ENCODE measurements at places on chromosomes 13 and 19.
A peak's percentile ranks its signal among the peaks of the same experiment; 100 is the strongest.

- no peak for DNase-seq
These were observed 71.2 kb upstream of the GTF3A start for GRCh38 chr13:27353166-27353583.

- DNase-seq, result no peak
These were observed 69.4 kb downstream of the PSPC1 start for GRCh38 chr13:19713186-19713965.

DNA sequence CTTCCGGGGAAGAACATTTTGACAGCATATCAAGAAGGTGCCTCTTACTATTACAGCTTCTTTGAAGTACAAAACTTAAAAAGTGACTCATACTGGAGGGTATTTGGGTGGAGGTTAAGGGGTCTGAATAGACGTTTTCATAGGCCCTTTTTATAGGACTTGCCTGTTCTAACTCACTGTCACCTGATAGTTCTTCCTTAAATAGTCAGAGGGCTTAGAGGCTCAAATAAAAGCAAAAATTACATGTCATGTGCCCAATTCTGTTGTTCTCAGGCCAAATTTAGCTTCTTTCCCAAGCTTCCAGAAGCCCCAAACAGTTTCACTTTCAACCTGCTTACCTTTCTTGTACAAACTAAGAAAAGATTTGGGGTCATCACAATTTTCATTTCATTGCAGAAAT lies 16.1 kb upstream of the SLC46A3 start:
- no peak for DNase-seq

DNA sequence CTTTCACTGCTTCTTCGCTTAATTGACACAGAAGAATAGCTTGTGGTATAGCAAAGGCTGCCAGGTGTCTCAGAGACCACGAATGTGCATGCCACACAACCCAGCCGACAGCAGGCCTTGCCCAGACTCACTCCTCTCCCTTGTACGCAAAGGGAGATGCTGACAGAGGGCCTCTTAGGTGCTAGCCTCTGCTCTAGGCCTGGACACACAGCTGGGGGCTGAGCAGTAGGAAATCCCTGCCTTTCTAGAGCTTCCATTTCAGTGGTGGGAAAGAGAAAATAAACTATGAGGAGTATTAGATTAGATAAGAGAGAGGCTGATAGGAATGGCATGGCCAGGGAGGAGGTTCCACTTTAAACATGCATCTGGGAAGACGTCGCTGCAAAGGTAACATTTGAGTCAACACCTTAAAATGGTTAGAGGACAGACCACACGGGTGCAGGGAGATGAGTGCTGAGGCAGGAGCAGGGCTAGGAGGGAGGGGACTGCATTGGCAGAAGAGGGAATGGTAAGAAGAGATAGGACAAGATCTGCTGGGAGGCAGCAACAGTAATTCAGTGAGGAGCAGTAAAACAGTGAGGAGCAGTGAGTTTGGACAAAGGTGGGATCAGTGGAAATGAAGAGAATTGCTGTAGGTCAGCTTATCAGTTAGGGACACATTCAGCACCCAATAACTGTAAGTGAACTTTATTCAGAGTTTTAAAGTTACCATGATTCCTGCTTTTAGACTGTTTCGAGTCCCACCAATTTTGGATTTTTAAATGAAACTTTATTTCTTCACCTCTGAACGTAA lies 100.0 kb downstream of the RNF17 start:
- no peak for DNase-seq

DNA sequence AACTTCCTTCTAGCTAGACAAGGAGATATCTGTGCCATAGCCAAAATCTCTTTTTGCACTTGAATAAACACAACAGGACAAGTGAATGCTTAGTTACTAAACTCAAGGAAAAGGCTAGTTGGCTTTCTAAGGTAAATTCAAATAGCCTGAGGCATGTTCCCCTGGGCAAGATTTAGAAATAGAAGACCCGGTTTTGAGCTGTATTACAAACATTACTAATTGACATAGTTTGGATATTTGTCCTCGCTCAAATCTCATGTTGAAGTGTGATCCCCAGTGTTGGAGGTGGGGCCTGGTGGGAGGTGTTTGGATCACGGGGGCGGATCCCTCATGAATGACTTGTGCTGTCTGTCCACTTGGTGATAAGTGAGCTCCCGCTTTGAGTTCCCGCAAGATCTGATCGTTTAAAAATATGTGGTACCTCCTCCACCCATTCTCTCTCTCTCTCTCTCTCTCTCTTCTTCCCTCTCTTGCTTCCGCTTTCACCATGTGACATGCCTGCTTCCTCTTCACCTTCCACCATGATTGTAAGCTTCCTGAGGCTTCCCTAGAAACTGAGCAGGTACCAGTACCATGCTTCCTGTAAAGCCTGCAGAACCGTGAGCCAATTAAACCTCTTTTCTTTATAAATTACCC lies 3.9 kb upstream of the KBTBD6 start:
- no peak for DNase-seq

DNA sequence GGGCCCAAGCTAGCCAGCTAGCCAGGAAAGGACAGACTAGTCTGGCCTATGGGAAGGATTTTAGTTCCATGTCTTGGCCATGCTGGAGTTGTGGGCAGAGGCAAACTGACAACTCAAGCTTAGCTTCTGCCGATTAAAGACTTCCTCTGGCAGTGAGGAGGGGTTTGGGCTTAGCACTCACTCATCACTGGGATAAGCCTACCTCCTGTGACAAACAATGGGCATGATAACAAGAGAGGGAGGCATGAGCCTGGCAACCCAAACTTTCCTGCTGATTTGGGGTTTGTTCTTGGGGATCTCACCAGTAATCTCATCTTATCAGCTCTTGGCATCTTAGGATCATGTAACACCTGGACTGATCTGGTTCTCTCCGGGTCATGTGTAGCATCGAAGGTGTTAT lies 83.6 kb downstream of the KL start:
- DNase-seq, result no peak

DNA sequence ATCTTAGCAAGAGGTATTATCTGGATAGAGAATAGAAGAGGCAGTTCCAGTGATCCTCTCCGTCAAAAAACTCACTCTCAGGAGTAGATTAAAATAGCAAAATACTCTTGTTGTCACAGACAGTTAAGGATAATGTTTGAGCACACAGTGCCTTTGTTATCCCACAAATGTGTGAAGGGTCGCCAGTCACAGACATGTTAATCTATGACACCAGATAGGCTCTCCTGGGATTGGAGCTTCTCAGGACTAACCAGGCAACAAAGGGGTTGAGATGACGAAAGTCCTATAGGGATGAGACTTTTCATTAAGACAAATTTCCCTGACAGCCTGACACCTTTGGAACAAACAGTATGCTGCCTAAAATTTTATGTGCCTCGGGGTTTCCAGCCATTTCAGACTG lies 1947.1 kb downstream of the OLFM4 start:
- no peak for DNase-seq

DNA sequence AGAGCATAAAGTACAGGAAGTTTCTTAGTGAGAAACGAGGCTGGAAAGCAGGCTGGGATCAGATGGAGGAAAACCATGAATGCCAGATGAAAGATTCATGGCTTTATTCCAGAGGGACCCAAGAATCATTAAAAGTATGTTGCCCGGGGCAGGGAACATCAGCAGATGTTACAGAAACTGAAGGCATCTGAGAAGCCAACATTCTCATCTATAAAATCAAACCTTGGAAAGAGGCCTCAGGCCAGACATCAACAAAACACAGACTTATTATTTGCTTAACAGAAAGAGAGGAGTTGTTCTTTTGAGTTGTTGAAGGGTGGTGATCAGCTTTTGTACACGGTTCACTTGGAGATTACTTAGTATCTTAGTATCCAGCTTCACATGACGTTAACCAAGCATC lies 543.6 kb downstream of the RFC3 start:
- no peak for DNase-seq

- DNase-seq, result no peak
These were observed 81.3 kb downstream of the TEX29 start for GRCh38 chr13:111401755-111402154.

DNA sequence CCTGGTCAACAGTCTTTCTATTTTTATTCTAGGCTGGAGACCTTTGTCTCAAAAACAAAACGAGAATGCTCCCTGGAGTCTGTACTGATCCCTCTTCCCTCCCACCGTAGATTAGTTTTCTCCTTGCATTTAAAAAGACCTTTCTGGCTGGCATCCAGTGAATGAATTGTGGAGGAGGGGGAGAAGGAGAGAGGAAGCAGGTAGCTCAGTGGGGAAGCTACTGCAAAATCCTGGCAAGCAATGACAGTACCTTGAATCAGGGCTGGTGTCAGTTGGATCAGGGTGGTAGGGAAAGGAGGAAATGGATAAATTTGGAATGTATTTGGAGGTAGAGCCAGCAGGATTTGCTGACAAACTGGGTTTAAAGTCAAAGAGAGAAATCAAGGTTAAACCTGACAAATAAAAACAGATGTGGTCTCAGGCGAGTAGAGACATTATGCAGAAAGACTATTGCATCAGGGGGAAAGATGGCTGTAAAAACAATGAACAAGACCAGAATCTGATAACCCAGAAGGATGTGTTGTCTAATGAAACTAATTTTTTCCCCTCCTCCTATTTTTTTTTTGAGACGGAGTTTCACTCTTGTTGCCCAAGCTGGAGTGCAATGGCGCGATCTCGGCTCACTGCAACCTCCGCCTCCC lies 3.5 kb upstream of the CYP2S1 start:
- no peak for DNase-seq

GRCh38 chr19:38142176-38143035 lies 81.6 kb downstream of the DPF1 start:
- DNase-seq, result peak; percentile 41

DNA sequence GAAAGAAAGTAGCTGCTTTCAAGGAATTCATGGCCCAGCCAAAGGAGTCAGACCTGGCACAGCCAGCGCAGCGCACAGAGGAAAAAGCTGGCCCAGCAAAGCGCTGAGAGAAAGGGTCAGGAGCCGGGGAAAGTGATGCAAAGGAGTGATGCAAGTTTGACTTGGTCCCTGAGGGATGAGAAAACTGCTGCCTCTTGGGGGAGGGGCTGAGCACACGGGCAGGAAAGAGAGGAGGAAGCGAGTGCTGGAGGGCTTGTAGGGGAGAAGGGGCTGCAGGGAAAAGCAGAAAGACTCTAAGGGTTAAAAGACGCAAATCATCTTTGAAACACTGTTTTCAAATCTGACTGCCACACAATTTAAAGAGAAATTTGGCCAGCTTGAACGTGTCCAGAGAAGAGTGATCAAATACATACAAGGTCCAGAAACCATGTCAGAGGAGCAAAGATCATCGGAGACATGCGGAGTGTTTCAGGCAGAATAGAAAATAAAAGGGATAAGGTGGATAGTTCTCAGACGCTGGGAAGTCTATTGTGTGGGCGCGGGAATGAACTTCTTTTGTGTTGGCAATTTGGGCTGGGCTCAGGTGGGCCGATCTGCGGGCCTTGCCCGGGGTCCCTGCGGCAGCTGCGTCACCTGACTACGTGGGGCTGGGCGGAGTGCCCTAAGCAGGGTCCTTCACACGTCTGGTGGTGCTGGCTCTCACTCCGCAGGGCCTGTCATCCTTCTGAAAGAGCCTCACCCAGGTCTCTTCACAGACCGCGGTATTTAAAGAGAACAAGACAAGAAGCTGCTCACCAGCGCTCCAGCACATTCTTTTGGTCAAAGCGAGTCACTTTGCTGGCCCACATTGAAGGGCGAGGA lies 18.1 kb downstream of the N4BP2L1 start:
- no peak for DNase-seq

DNA sequence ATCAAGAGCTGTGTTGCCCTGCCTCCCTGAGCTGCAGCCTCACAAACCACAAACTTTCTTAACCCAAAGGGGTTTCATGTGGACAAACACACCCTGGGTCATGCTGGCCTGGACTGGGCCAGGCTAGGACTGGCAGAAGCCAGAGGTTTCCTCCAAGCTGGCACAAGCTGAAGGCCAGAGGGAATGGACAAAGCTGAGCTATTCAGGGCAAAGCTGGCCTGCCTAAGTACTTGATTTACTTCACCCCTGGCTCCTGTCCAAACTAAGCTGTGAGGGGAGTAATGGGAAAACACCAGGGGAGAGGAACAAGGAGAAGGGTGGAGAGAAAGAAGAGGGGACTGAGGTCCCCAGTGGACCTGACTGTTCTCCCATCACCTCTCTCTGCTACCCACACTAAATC lies 6.2 kb downstream of the CPAMD8 start:
- DNase-seq, result no peak

GRCh38 chr13:34207334-34207733 lies 389.4 kb downstream of the RFC3 start:
- no peak for DNase-seq

GRCh38 chr13:98385606-98386005 lies 191.3 kb downstream of the STK24 start:
- DNase-seq, result no peak

GRCh38 chr13:49098198-49098597 lies 121.9 kb upstream of the MLNR start:
- no peak for DNase-seq

DNA sequence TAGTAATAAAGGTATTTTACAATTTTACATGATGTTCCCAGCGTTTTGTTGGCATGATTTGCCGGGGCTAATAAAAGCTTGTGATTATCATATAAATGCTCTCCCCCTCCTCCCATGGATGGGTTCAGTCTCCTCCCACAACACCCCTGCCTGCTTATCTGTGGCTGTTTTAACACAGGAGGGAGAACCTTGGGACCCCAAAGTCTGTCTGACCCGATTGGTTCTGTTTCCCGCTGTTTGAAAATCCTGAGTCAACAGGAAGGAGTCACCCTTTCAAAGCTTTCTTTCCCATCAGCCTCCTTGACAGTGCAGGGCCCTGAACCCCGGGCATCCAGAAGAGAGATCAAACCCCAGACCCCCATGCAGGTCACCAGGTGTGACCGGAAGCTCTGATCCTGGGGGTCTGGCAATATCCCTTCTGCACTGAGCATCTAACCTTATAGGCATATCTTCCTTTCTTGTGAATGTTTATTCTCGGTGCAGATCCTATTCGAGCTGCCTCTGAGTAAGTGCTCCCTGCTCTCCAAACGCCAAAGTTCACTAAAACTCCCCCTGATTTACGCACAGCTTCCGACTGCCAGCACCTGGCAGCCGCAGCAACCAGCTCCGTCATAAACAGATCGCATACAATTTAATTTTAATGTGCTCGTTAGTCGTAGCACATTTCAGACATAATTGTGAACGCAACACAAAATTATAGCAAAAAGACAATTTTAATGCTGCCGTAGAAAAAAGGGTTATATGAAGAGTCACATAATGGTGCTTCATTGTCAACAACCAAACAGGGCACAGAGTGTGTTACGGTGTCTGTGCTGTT lies 74.8 kb downstream of the TSHZ3 start:
- no peak for DNase-seq

GRCh38 chr13:99527301-99527700 lies 26.0 kb downstream of the TM9SF2 start:
- DNase-seq, result no peak

DNA sequence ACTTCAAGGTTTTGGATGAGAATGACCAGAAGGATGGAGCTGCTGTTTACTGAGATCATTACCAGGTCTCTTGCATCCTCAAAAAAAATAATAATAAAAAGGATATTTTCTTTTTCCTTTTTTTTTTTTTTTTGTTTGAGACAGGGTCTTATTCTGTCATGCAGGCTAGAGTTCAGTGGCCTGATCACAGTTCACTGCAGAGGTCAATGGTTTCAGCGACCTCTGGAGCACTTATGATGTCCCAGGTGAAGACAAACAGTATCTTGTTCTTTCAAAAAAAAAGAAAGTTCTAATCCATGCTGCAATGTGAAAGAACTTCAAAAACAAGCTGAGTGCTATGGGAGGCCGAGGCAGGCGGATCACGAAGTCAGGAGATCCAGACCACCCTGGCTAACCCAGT lies 30.4 kb upstream of the TPM4 start:
- DNase-seq, result no peak
